ENCODE measurements at places on chromosomes 1 and 21.

DNA sequence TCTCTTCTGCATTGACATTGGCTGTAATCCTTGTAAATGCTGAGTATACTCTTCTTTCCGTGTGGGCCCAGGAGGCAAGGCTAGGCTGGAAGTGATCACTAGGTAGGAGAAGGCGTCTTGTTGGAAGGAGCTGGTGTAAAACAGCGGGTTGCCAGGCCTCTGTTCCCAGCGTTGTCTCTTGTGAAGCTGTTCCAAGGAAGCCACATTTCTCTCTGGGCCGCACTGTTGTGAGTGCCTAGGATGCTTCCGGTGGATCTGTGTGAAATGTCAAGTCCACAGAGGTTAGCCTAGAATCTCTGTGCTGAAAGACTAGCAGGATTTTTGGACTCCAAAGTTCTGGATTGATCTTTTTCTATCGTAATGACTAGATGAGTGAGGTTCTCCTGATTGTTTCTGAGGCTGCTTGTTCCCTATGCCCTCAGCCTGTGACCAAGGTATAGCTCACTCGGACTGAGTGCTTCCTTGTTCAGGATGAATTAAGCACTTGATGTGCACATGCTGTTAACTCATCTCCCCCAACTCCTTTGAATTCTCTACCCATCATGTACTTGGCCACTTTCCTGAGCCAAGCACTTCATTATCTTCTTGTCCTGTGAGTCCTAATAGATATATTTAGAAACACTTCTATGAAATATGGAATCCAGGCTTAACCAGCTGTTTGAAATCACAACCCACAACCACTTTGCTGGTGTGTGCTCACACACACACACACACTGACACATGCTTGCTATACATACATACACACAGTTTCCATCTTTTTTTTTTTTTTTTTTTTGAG lies 63.3 kb downstream of the PBX1 start:
- DNase-seq: no peak

DNA sequence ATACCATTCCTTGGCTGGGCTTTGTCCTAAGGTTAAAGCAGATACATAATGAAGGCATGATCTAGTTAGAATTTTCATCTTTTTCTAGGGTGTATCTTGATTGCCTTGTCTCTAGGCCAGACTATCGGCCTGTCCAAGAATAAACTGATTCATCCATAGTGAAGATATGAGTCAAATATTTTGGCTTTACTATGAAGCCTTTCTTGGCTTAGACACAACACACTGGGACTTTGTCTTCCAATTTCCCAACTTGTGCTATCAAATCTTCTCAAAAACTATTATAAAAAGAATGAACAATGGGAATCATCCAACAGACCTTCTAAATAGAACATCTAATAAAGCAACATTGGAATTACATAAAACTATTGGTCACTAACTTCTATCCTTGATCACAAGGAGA lies 64.8 kb downstream of the WARS2 start:
- peak; percentile 82 for DNase-seq

- DNase-seq: no peak
Measured at GRCh38 chr1:111598544-111598943, 21.0 kb upstream of the RAP1A start.

DNA sequence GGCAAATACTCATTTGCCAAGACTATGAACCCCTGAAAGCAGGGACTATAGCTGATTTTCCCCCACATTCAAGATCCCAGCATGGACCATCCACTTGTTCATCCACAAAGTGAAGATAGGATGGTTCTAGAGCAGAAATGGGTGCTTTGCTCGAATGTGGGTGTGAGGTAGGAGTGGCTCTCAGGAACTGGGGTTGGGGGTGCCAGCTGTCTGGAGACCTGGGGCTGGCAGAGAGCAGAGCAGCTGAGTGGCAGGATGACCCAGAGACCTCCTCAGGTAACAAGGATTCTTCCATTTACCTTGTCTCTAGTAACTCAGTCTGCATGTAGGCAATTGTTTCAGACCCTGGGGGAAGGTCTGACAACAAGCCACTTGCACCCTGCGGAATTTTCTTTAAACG lies 6.0 kb downstream of the S100A9 start:
- no peak for DNase-seq

DNA sequence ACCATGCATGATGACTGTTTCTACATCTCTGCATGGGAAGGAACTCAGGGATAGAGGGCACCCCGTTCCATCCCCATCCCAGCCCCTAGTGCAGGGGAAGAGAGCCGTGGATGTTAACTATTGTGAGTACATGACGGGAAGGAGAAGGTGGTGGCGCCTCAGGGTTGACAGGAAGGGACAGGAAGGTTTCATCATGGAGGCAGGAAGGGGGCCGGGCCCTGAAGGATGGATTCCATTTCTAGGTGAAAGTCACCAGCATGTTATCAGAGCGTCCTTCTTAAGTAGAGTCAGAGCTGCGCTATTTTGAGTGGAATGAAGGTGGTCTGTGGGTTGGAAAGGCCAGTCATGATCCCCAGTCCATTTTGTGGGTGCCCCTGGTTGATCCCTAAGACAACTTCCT lies 25.1 kb upstream of the ZNF648 start:
- DNase-seq: no peak
